Fibroblast of skin of abdomen (primary cell): ENCODE measurements at places on chromosomes 13 and 19.

DNA sequence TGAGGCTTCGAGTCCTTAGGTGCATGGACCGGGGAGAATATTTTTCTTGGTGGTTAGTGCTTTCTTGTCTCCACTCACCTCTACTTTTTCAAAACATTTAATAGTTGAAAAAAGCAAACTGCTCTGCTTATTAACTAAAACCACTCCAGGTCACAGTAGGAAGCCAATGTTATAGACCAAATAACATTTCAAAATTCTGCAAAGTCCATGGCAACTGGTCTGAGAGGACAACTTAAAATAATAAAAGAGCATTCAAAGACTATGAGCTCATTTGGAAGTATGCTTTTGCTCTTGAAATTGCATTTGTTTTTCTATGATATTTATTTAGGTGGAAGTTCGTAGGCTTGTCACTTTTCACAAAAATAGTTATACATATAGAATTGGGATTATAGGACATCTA is 483.0 kb downstream of the DCT start:
- DNase-seq, result no peak

DNA sequence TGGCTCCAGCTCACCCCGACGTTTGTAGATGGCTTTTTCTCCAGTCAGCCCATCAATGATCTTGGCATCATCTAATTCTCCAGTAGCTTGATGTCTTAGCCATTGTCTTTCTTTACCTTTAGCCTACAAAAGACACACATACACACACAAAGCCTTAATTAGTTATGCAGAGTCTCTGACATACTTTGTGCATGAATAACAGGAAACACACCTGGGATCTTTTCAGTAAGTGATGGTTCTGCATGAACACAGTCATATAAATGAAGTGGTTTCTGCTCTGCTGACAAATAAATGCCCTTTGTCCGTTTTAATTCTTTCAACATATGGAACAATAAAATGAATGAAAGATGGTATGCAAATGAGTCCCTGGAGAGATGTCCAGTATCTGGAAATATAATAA is 133.3 kb downstream of the RGCC start:
- DNase-seq, result no peak

GRCh38 chr19:3057275-3057714 is 5.0 kb downstream of the TLE5 start:
- no peak for DNase-seq

GRCh38 chr13:40197049-40197448 is 469.4 kb downstream of the FOXO1 start:
- no peak for DNase-seq

GRCh38 chr19:39582442-39582841 is 19.9 kb upstream of the LGALS13 start:
- no peak for DNase-seq

DNA sequence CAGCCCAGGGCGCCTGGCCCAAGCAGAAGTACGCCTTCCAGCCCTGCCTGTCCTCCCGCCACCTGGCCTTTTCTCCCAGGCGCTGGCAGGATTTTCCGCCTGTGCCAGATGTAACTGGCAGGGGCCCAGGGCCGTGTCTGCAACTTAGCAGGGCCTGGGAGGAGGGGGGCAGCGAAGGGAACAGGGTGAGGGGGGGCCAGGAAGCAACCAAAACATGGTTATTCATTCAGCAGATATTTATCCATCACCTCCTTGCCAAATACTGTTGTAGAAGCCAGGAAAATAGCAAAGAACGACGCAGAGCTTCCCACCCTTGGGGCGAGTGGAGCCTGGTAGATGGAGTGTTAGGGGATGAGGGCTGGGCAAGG is 5.6 kb downstream of the TLE6 start:
- peak; percentile 94 for DNase-seq

GRCh38 chr13:43387880-43388279 is 364.5 kb downstream of the DNAJC15 start:
- DNase-seq, result no peak

DNA sequence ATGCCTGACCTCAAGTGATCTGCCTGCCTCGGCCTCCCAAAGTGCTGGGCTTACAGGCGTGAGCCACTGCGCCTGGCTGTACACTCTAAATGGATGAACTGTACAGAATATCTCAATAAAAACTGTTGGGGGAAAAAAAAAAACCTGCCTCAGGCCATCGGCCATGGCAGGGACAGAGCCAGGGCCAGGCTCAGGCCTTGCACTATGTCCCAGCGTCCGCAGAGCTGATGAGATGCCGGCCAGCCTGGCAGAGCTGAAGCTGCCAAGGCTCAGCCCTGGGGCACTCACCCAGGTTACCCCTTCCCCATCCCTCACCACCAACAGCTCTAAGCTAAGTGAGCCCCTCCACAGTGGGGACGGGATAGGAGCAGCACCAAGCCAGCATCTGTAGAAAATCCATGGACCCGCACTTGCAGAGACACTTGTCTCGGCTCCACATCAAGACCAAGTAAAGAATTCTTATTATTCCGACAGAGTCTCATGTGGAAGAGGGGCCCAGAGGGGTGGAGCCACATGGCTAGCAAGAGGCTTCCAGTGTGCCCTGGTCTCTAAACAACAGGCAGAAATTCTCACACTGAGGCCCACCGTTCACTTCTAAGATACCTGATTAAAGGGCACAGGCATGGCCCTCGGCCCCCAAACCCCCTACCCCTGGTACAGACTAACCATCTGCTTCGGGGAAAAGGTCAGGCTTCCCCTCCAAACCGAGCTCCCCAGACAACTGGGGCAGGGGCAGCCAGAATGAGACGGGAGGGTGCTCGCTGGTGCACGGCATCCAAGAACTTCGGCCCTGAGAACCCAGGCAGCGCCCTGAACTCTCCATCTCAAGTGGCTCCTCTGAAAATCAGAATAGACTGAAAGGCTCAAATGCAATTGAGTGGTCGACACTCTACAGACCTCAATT is 5.8 kb downstream of the PPP6R1 start:
- DNase-seq, result no peak

DNA sequence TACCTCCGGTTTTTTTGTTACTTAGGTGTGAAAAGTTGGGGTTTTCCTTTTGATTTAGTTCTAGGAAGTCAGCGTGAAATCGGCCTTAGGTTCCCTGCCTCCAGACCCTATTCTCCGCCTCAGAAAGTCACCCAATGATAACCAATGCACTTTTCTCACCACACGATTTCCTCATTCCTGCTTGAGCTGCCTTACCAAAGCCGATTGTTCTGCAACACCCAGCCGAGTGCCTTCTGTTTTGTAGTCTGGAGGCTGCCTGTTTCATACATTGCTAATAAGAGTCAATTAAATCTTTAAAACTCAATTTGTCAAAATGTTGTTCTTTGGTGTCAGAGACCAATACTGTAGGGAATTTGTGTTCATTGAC is 39.7 kb downstream of the GJA3 start:
- DNase-seq, result no peak

DNA sequence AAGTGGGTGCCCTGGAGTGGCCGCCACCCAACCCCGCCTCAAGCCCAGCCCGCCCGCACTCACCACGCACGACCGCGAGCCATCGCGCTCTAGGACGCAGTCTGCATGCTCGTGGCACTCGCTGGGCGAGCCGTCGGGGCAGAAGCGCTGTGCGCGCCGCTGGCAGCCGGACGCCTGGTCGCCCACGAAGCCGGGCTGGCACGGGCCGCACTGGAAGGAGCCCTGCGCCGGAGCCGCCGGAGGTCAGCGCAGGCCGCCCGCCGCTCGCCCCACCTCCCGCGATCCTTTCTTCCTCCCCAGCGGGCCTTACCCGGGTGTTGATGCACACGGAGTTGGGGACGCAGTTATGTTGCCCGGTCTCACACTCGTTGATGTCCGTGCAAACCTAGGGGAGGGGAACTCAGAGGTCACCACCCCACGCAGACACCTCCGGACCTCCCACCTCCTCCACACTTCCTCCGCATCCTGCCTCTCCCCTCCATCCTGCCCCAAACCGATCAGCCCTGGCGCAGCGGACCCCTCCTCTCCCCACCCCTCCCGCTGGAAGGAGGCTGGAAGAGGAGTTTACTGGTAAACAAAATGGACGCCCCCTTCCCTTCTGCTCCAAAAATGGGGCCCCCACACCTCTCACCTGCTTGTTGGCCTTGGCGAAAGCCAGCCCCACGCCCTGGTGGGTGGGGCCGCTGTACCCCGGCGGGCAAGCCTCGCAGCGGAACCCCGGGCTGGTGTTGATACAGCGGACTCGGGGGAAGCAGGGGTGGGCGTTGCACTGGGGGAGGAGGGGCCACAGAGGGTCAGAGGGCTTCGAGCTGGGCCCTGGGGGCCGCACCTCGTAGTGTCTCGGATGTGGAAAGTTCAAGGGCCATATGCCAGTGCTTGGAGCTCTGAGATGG is 2.3 kb downstream of the COMP start:
- no peak for DNase-seq

GRCh38 chr19:9075064-9075949 is 11.6 kb upstream of the OR1M1 start:
- peak; percentile 93 for DNase-seq

DNA sequence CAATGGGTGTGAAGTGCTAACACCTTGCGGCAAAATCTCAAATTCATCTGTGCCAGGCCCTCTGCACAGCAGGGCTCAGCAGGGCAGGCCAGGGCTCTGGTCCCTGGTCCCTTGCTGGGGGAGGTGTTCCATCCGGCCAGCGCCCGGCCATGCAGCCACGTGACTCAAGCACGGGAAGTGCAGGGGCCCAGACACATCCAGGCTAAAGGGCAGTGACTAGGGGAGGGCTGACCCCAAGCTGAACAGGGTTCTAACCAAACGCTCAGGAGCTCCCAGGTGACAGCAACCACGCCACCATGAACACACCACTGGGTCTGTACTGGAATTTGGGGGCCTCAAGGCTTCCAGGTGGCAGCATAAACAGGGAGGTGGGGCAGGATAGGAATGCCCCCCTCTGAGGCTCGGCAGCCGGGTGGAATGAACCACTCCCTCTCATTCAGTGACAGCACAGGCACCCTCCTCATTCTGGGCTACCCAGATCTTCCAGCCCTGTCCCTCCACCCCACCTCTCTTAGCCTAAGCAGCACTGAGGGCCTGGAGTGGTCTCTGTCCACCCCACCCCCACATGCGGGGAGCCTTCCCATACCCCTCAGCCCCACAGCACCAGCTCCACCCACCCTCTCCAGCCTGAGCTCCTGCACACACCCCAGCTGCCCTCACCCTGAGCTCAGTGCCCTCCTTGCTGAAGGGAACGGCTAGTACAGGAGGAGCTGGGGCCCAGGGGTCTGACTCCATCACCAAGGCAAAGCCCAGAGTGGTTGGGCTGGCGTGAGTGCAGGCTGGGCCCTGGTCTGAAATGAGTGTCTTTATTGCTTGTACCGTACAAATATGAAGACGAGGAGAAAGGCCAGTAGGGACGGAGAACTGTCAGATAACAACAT is 5.3 kb upstream of the CCNP start:
- no peak for DNase-seq

DNA sequence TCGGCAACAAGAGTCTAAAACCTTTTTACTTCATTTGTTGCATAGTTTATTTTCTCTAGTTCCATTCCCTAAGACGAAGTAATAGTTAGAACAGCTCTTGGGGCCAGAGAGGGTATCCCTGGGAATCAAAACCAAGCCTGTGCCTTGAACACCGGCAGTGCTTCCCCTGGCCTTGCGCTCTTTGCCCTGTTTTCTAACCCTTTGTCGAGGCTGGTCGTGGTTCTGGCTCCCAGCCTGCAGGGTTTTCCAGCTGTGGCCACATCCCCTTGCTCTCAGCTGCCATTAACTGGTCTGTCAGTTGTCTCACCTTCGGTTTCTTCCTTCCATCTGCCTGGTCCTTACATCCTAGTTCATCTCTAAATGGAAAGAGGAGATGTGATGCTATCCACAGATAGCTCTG is 61.0 kb downstream of the HSPH1 start:
- no peak for DNase-seq

- DNase-seq, result no peak
These were observed 14.9 kb downstream of the ZIC5 start for GRCh38 chr13:99956473-99957349.

- peak; percentile 70 for DNase-seq
These were observed 5.7 kb downstream of the REX1BD start for GRCh38 chr19:18594096-18594823.
